Activated CD8-positive, alpha-beta T cell treated with anti-CD3 and anti-CD28 coated beads for 36 hours (primary cell): ENCODE measurements at places on chromosomes 7 and 10. TPM values are rescaled to one million over a fixed set of nuclear protein-coding genes. Genes with fewer than 3 reads are reported as not detected.

The SLC29A4 gene
- total RNA-seq, result 2.5 TPM

The BPGM gene
- 12.4 TPM for total RNA-seq

DNA sequence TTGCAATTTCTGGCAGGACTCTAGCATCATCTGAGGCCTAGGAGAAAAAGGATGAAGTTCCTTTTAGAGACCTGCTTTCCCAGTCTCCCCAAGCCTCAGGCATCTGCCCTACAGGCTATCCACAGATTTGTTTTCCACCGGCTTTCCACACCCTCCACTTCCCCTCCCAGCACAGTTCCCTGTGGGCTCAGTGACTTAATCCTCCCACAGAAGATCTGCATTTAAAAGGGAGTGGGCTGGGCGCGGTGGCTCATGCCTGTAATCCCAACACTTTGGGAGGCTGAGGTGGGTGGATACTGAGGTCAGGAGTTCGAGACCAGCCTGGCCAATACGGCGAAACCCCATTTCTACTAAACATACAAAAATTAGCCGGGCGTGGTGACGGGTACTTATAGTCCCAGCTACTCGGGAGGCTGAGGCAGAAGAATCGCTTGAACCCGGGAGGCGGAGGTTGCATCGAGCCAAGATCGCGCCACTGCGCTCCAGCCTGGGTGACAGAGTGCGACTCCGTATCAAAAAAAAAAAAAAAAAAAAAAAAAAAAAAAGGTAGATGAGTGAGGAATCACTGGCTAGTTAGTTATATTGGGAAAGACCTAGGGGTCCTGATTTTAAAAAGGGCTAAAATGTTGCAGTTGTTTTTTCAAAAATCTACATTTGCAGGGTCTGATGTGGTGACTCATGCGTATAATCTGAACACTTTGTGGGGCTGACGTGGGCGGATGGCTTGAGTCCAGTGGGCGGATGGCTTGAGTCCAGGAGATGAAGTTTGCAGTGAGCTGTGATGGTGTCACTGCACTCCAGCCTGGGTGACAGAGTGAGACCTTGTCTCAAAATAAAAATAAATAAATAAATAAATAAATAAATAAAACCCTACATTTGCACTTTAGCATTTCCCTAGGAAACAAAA lies 119.5 kb downstream of the BAMBI start:
- no peak overlapping the region for H3K4me3 ChIP-seq
- no peaks in the 10 kb centered on the region for H3K36me3 ChIP-seq
- DNase-seq, result no peak
- no peak overlapping the region for H3K27ac ChIP-seq

The PNLIPRP2 gene
- total RNA-seq, result not detected

DNA sequence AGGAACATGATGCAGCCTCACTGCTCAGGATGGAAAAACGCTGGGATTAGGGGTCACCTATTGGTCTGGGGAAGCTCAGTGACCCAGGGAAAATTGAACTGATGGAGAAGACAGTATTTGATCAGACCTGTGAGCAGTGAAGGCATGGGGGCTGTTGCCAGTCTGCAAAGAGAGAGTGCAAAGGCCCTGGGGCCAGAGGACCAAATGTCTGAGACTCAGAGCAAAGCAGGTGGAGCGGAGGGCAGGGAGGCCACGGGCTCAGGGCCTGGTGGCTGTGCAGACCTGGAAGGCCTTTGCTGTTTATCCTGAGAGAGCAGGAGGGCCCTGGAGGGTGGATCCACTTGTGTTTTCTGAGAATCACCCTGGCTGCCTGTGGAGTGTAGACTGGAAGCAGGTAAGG lies 67.1 kb downstream of the INPP5A start:
- peaks cover 13% of the 10 kb centered on the region for H3K36me3 ChIP-seq
- no peak for DNase-seq
- H3K4me1 ChIP-seq, result peaks cover 16% of the 10 kb centered on the region
- no peak overlapping the region for H3K4me3 ChIP-seq

DNA sequence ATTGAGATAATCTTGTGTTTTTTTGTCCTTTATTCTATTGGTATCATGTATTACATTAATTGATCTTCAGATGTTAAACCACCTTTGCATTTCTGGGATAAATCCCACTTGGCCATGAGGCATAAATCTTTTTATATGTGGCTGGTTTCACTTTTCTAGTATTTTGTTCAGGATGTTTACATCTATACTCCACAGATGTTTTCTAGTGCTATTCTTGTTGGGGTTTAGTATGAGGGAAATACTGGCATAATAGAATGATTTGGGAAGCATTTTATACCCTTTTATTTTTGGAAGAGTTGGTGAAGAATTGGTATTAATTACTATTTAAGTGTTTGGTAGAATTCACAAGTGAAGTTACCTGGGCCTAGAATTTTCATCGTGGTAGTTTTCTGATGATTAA lies 41.8 kb upstream of the CCNY start:
- H3K36me3 ChIP-seq, result no peaks in the 10 kb centered on the region
- H3K27me3 ChIP-seq, result peaks cover 5% of the 10 kb centered on the region
- no peak overlapping the region for H3K27ac ChIP-seq
- H3K4me1 ChIP-seq, result no peaks in the 10 kb centered on the region
- H3K4me3 ChIP-seq, result no peak overlapping the region

DNA sequence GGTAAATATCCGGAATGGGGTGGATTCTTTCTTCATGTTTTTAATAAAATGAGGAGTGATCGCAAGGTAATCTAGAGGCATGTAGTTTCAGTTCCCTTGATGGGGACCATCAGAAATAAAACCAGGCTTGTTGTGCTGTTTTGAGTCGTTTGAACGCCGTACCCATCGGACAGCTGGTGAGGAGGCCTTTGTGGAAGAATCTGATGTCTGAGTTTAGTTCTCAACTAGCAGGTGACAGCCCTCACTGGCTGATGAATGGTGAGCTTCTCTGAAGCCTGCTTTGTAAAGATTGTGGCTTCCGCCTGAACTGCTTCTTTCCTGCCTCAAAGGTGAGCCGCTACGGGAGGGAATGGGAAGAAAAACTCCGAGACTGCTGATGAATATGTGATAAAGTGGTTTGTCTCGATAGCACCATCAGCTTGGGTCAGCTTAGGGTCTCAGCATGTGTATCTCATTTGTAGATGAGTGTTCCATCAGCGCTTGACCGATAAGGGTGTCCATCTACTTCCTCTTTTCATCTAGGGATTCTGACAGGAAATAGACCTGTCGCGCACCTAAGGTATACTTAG lies 977 bp downstream of the TMEM248 start:
- H3K27ac ChIP-seq, result peak overlapping the region; percentile 97
- peaks cover 35% of the 10 kb centered on the region for H3K4me1 ChIP-seq
- H3K36me3 ChIP-seq, result peaks cover 36% of the 10 kb centered on the region
- peak; percentile 42 for DNase-seq

GRCh38 chr7:50962962-50963374 lies 180.3 kb upstream of the GRB10 start:
- no peak overlapping the region for H3K4me3 ChIP-seq
- no peaks in the 10 kb centered on the region for H3K4me1 ChIP-seq
- no peaks in the 10 kb centered on the region for H3K27me3 ChIP-seq
- no peak for DNase-seq
- H3K27ac ChIP-seq, result no peak overlapping the region

- DNase-seq, result no peak
- no peaks in the 10 kb centered on the region for H3K36me3 ChIP-seq
- no peak overlapping the region for H3K4me3 ChIP-seq
- H3K4me1 ChIP-seq, result no peaks in the 10 kb centered on the region
- peaks cover 21% of the 10 kb centered on the region for H3K27me3 ChIP-seq
These were observed 175.3 kb upstream of the KMT2E start for GRCh38 chr7:104838537-104839299.

DNA sequence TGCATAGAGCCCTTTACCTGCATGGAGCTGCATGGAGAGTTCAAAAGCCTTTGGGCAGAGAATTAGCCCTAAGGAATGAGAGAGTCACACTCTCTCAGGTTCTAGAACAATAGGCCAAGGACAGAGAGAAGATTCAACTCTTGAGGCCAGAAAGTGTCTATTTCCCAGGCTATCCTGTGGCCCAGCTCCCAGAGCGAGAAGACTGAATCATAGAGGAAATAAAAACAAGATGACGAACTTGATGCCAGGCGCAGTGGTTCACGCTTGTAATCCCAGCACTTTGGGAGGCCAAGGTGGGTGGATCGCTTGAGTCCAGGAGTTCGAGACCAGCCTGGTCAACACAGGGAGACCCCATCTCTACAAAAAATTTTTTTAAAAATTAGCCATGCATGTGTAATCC lies 18.3 kb upstream of the PODXL start:
- H3K27me3 ChIP-seq, result no peaks in the 10 kb centered on the region
- H3K4me1 ChIP-seq, result no peaks in the 10 kb centered on the region
- DNase-seq, result no peak
- H3K27ac ChIP-seq, result no peak overlapping the region
- H3K4me3 ChIP-seq, result no peak overlapping the region
- no peaks in the 10 kb centered on the region for H3K36me3 ChIP-seq

DNA sequence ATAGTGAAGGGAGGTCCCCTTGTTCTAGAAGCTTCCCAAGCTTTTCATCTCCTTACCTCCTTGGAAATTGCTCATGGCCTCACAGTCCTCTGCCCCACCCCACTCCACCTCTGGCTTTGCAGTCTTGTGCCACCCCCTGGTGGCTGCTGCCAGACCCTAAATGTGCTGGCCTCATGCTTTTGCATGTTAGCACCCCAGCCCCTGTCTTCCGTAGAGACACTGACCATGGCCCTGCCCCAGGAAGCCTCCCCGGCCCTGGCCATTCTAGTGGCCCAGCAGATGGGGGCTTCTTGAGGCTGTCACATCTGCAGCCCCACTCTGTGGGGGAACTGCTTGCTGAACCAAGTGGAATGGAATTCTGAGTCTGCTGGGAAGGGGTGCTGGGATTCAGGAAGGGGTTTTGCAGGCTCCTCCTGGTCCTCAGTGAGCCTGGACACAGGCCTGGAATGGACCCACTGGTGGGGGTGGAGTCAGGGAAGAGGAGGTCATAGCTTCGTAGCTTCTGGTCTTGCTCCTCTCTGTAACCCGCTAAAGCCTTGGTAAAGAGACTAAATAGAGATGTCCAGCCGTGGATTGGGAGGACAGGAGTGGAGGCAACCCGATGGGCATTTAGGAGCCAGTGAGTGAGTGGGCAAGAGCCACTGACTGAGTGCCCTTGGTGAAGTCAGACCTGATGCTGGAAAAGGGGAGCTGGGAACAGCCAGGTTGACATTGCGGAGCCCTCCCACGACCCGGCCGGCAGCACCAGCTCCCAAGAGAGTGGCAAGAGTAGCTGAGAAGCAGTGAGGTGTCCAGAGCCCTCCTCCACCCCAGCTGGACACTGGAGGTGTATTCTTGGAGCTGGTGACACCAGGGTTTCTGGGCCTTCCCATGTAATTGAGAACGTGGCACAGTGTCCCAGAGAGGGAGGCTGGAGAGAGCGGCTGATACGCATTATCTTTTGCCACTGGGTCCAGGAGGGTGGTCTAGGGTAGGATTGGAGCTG lies 20.9 kb downstream of the RAMP3 start:
- no peak overlapping the region for H3K4me3 ChIP-seq
- DNase-seq, result peak; percentile 26
- H3K27me3 ChIP-seq, result peaks cover 5% of the 10 kb centered on the region
- no peaks in the 10 kb centered on the region for H3K36me3 ChIP-seq

DNA sequence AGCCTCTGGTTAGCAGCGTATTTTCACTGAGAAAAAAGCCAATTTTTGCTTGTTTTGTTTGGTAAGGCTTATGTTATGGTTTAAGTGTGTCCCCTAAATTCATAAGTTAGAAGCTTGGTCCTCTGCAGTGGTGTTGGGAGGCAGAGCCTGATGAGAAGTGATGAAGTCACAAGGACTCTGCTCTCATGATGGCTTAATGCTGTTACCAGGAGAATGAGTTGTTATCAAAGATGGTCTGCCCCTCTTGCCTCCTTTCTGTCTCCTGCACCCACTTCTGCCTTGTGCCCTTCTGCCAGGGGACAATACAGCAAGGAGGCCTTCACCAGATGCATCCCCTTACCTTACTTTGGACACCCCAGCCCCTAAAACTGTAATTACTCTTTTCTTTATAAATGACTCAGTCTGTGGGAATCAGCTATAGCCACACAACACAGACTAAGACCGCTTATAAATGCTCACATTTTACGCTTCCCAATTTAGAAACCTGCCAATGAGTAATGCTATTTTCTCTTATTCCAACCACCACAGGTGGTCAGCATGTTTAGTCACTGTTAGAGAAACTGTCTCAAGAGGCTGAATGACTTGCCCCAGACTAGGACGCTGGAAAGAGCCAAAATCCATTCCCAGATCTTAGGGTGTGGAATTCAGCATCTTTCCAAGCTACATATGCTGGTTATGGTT lies 6.1 kb upstream of the PKD1L1 start:
- H3K27ac ChIP-seq, result peak overlapping the region; percentile 57
- H3K4me1 ChIP-seq, result peaks cover 2% of the 10 kb centered on the region
- no peaks in the 10 kb centered on the region for H3K27me3 ChIP-seq

DNA sequence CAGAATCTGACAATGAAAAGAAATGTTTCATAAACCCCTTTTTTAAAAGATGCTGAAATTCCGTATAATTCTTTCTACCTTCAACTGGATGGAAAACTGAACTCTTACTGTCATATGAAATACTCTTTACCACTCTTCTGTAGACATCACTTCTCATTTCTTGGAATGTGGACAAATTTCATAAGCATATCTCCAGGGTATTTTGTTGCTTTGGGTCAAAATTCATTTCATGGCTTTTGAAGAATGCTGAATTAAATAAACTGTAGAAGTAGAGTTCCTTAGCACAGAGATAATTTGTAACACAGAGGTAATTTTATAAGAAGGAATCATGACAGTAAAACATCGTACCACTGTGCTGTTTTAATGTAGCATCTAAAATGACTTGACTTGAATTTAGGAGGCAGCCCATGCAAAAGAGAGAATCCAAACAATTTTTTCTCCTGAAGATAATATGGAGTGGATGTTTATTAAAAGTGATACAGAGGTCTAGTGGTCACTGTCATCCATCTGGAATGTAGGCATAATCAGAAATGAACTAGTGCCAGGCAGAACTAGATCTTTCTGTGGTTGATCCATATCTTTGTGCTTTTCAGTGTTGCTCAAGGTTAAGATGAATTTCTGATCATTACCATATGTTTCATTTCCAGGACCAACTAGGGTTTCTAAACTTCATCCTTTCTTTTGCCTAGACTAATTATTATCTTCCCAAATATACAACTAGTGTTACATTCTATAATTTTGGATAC lies 492.0 kb downstream of the KIF20B start:
- no peak overlapping the region for H3K27ac ChIP-seq
- DNase-seq, result no peak
- H3K4me3 ChIP-seq, result no peak overlapping the region
- H3K27me3 ChIP-seq, result no peaks in the 10 kb centered on the region

DNA sequence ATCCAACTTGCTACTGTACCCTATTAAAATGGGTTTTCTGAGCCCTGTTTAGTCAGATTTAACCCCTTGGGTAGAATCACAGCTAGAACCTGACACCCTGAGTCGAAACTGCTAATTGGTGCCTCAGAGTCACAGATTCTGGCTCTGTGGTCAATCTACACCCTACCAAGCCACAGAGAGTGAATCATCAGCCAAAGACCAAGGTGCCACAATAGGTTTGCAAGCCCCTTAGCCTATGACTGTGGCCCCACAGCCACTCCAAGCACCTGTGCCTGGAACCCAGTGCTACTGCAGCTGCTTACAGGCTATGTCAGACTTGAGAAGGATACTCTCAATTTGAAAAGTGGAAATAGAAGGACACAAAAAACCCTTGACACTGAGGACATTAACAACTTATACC lies 202.8 kb upstream of the KCND2 start:
- no peak overlapping the region for H3K27ac ChIP-seq
- no peaks in the 10 kb centered on the region for H3K4me1 ChIP-seq
- no peak overlapping the region for H3K4me3 ChIP-seq
- H3K36me3 ChIP-seq, result no peaks in the 10 kb centered on the region
